Renal cortex interstitium (tissue), 15 donors: ENCODE measurements at places on chromosomes 7 and 10. TPM values are rescaled to one million over a fixed set of nuclear protein-coding genes. Genes with fewer than 3 reads are reported as not detected.

DNA sequence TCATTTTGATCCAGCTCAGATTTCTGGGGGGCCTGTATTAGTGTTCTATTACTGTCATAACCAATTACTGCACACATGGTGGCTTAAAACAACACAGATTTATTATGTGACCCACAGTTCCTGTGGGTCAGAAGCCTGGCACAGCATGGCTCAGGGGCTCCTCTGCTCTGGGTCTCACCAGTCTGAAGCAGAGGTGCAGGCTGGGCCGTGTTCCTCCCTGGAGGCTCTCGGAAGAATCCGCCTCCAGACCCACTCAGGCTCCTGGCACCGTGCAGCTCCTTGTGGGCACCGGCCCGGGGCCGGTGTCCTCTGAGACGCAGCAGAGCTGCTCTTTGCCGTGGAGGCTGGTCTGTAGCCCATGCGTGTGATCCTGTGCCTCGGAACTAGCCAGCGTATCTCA is 61.5 kb downstream of the RAMP3 start:
- no peak for DNase-seq

DNA sequence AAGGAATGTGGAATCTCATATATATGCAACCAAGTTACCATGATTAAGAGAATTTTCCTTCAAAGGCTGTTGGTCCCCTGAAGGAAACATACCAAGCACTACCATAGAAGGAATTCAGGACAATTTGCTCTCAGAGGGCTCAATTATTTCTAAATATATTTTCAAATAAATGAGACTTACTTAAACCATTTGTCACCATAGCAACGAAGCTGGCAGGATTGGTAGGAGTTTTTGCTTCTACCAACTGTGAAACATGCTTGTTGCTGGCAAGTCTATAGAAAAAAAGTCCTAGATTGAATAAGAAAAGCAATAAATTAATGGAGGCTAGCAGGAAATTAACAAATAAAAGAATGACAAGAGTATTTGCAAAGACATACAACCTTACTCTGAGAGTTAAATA is 156.9 kb upstream of the NPSR1 start:
- DNase-seq = no peak

DNA sequence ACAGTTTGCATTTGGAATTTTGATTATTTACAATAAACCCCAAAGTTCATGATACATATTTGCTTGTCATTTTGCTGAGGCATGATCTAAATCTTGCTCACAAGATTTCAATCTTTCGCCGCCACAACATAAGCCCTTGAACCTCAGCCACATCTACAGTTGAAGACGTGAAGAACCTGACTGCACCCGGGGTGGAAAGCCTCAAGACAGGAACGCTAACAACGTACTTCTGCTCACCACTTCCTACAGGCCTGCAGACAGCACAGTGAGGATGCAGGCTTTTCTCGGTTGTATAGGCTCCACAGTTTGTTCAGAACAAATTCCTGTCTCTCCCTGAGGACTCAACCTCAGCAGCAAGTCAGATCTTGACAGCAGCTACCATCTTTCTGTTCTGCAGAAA is 393.8 kb upstream of the PRKCQ start:
- DNase-seq = no peak

Gene INSYN2A
- 3.6 TPM for polyA plus RNA-seq

DNA sequence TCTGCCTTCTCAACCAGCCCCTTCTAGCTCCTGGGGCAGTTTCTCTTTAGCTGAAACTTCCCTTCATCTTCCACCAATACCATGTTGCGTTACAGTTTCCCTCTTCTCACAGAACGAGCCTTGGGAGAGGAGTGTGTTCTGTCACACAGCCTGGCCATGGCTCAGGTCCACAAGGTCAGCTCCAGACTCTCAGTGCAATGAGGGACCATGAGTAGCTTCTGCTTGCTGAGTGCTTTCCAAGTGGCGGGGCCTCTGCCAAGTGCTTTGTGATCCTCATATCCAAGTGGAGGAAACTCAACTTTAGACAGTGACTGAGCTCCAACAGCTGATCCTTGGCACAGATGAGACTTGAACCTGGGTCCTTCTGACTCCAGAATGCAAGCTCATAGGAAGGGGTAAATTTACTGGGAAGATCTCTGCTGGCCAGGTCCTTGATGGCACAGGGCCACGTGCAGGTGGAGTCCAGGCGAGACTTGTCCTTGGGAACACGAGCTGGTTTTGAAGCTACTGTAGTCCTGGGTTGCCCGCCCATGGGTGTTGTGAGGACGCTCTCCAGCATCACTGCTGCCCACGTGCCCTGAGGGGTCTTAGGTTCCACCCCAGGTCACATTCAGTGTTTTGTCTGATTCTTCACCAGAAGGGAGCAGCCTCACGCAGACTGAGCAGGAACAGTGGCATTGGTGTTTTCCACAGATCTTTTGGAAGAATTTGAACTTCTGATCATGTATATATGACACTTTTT is 238.0 kb downstream of the EBF3 start:
- DNase-seq = no peak

Gene TMEM184A
- polyA plus RNA-seq = 4.6 TPM

GRCh38 chr7:20158684-20159083 is 58.5 kb downstream of the MACC1 start:
- DNase-seq = no peak

DNA sequence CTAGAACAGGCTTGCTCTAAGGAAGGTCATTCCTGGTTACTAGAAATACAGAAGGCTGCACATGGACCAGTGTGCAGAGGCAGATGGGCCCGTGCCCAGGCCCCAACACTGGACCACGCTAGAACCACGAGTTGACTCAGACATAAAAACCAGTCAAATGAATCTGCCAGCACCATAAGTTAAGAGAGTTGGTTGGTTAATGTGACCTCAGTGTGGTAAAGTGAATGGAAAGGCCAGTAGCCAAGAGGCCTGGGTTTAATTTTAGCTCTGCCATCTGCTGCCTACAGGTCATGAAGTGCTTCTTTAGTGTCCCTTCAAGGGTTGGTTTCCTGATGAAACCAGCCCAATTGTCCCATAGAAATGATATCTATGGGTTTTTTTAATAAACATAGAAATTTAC is 329.6 kb upstream of the NRP1 start:
- DNase-seq = no peak

DNA sequence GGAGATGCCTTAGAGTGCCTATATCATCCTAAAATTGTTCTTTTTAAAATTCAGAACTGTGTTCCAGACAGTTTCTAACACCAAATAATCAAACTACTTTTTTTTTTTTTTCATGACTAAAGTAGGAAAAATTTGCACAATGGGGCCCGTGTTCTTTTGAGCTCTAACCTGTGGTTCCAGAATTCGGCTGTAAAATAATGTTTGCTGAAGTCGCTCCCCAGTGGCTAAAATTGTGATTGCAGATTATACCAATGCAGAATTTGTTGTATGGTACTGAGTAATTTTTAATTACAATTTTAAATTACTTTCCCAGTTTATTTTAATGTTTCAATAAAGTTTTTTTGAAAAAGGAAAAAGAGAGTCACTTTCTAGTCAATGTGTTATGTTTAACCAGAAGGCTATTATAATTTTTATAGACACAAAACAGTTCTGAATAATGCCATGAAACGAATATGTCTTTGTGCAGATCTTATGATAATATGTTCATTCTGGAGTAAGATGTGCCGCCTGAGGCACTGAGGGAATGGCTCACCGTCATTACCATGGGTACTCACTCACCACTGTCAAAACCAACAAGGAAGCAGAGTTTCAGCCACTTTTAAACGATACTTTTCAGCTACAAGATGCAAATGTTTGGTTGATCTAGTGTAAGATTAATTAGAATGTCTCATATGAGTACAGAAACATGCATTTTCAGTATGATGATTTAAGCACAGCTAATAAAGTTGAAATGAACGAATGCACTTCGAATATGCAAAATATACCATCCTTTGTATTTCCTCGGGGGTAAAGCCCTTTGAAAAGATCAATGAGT is 173.6 kb downstream of the PRKCQ start:
- no peak for DNase-seq

DNA sequence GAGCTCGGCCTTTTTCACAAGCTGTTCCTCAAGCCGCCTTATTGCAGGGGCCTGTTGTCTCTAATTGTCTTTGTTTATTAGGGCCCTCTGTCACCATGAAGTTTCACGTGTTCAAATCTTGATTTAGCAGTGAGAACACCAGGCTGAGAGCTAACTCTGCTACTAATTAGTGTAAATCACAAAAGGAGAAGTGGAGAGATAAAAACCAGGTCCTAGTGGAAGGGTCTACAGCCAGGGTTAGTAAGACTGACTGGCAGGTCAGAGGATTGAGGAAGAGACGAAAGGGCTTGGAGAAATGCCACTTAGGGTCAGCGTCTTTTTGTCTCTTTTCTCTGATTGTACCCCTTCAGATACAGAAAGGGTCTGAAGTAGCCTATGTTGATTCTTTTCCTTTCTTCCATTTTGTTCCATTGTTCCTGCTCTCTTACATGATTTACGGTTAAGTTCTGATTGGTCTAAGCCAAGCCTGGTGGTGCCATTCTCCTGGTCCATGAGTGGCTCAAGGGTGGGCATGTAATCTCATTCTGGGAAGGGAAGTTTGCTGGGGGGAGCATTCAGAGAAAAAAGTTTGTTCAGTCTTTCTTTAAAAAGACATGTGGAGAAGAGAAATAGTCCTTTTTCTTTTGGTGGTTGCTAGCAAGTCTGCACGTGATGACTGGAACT is 21.3 kb downstream of the SSMEM1 start:
- no peak for DNase-seq

Gene CPA5
- polyA plus RNA-seq = 0.36 TPM

- DNase-seq = no peak
Observed at GRCh38 chr10:30510184-30510931, 76.4 kb downstream of the MAP3K8 start.

DNA sequence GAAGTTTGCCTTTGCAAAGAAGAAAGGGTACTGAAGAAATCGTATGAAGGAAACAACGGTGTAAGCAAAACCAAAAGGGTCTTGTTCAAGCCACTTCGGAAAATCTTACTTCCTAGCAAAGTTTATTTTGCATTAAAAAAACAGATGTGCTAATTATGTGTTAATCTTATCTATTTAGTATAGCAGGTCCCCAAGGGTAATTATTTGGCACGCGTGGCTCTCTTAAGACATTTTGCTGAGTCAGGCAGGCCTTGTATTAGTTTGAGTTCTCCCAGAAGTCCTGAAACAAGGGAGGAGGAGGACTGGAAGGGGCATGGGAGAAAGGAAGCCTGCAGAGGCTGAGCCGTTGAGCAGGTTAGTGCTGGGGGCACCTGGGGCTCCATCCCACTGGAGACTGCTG is 44.9 kb downstream of the TMEM178B start:
- DNase-seq = no peak

- no peak for DNase-seq
Observed at GRCh38 chr7:21542891-21543527, at the start of gene DNAH11. Gene DNAH11 (plus strand): TSS chr7:21543039. CDS start chr7:21543246, 207 bp downstream.

DNA sequence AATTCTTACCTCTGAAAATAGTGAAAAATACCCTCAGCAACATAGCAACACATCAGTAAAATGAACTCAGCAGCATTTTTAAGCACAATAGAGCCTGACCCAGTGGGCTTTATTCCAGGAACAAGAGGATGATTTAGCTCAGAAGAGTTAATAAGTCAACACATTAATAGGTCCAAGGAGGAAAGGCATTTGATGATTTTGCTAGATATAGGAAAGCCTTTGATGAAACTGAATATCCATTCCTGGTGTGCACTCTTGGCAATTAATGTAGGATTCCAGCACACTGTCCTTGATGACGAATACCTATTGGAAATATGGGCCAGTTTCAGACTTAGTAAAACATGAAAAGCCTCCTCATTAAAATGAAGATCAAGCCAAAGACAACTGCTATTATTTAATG is 42.5 kb downstream of the RASGEF1A start:
- DNase-seq = no peak

GRCh38 chr7:146232604-146233003 is 116.0 kb downstream of the CNTNAP2 start:
- DNase-seq = no peak

Gene HYAL4
- polyA plus RNA-seq = 0.08 TPM

Gene ADCY1
- 3.8 TPM for polyA plus RNA-seq

Gene LMOD2
- 0.06 TPM for polyA plus RNA-seq

Gene OR2A1
- 0.42 TPM for polyA plus RNA-seq

Gene NPFFR1
- polyA plus RNA-seq = 0.23 TPM

DNA sequence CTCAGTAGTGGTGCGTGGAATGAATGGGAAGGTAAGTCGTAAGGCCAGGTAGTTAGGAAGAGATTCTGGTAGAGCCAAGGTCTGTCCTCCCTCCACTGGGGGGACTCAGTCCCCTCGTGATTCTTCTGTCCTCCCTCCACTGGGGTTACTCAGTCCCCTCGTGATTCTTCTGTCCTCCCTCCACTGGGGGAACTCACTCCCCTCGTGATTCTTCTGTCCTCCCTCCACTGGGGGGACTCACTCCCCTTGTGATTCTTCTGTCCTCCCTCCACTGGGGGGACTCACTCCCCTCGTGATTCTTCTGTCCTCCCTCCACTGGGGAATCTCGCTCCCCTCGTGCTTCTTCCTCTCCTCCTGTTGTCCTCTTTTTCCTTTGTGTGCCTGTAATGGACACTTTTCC is 125.1 kb downstream of the CELF2 start:
- no peak for DNase-seq

- DNase-seq = no peak
Observed at GRCh38 chr7:108452707-108453106, 3.5 kb downstream of the NRCAM start.

DNA sequence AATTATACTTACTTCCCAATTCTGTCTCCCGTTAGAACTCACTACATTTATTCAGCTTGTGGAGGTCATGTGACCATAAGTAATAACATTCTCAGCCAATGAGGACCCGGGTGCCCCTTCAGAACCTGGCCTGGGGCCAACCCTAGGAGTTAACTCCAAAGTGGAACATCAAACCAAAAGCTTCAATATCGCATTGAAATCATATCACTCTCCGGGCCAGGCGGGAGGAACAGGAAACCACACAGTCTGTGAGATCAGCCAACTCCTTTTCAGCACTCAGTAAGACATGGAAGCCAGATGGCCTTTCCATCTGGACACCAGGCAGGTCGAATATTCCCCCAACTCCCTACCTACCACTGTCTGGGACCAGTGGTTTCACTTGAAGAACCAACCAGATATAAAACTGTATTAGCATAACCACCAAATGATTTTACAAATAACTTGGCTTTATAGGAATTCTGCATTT is 5.5 kb downstream of the CREB3L2 start:
- no peak for DNase-seq

Gene RET
- polyA plus RNA-seq = 43.4 TPM

GRCh38 chr10:119233821-119234220 is 26.4 kb downstream of the GRK5 start:
- DNase-seq = no peak

DNA sequence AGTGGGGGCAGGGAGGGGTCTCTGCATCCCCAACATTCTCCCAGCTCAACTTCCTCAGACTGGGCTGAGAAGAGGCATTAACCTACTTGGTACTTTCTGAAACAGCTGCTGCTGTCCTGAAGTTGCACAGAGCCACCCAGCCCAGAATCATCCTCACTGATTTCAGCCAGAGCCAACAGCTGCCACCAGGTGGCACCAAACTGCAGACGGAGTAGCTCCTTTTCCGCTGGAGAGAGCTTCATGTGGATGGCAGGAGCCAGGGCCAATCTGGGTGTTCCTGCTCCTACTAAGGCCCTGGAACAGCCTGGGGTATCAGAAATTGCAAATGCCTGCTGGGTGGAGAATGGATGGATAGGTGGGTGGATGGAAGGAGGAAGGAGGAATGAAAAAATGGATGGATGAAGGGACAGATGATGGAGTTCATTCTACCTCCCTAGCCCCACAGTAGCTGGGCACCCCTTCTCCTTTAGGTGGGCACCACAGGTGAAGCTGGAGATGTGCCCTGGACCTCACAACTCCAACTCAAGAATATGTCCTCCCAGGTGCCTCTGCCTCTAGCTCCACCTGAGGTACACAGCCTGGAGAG is 11.8 kb upstream of the DRGX start:
- peak; percentile 67 for DNase-seq

Gene TET1
- polyA plus RNA-seq = 11.1 TPM

- no peak for DNase-seq
Observed at GRCh38 chr7:119438315-119438714, 834.7 kb upstream of the KCND2 start.

Gene TEX47
- polyA plus RNA-seq = not detected
